WTC11 (cell line): ENCODE measurements at places on chromosomes 6 and 20. TPM values are rescaled to one million over a fixed set of nuclear protein-coding genes. Genes with fewer than 3 reads are reported as not detected.

DNA sequence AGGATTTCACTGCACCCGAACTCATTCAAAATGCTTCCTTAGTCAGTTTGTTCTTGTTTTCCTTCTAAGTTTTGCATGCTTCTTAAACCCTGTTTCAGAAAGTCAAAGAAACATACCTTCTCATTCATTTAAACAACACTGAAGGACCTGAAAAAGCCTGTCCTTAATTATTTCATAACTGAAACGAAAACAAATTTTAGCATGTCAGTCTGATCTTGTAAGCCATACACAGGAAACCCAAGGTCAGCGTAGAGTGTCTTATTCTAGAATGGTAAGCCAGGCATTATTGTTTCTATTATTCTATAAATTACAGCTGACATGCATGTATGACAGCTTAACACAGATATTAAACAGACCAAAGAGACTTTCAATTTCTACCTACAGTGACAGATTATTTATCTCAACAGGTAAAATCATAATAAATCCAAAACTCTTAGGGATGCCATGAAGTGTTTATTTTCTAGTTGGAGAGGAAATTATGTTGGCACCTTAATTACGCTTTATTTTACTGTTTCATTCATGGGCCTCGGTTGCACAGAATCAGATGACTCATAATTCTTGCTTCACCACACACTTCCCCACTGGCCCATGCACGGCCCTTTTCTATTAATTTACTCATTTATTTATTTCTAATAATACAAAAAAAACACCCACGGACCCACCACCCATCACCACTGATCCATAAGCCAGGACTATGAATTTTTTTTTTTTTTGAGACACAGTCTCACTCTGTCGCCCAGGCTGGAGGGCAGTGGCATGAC, 39.3 kb upstream of the DUSP22 start:
- H3K36me3 ChIP-seq = peaks cover 4% of the 10 kb centered on the region
- H3K4me1 ChIP-seq = no peaks in the 10 kb centered on the region
- peaks cover 4% of the 10 kb centered on the region for H3K27me3 ChIP-seq
- no peak overlapping the region for H3K27ac ChIP-seq
- no peak for DNase-seq

DNA sequence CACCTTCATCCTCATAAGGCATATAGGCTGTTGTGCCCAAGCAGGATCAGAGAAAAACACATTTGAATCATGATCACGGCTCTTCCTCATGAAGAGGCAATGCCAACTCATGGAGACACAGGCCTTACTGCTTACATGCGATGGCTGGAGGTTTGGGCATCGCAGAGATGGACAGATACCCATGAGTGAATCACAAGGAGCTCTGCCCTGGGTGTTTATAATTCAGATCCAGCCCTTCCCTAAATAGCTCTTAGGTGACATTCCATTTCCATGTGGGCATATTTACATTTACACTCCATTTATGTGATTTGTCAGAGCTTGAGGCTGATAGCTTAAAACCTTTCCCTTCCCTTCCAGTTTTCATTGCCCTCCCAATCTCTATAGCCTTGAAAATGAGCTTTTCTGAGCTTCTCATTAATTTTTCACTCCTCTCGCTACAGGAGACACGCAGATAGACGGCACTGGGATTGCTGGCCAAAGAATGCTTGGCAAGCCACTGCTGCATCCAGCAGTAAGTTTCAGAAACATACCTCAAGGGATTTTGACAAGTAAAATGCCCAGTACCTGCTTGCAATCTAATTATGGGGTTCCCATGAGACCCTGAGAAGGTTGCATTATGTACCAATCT, 249.1 kb downstream of the TBC1D7 start:
- no peaks in the 10 kb centered on the region for H3K27me3 ChIP-seq
- peak overlapping the region; percentile 23; the same call in 1 of the 2 replicates for H3K27ac ChIP-seq
- DNase-seq = no peak
- peaks cover 27% of the 10 kb centered on the region for H3K4me1 ChIP-seq
- no peaks in the 10 kb centered on the region for H3K36me3 ChIP-seq
- no peak overlapping the region for H3K4me3 ChIP-seq

DNA sequence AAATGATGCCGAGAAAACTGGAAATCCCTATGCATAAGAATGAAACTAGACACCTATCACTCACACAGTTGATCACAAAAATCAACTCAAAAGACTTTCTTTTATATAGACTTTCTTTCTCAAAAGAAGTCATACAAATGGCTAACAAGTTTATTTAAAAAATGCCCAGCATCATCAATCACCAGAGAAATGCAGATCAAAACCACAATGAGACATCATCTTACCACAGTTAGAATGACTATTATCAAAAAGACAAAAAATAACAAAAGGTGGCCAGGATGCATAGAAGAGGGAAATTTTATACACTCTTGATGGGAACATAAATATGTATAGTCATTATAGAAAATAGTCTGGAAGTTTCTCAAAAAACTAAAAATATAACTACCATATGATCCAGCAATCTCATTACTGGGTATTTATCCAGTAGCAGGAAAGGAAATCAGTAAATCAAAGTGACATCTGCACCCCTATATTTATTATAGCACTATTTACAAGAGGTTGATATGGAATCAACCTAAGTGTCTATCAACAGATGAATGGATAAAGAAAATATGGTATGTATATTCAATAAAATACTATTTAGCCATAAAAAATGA, 3.4 kb upstream of the RNF217 start:
- H3K27me3 ChIP-seq = peaks cover 13% of the 10 kb centered on the region
- no peak overlapping the region for H3K27ac ChIP-seq
- DNase-seq = no peak
- H3K4me1 ChIP-seq = peaks cover 19% of the 10 kb centered on the region
- H3K36me3 ChIP-seq = no peaks in the 10 kb centered on the region

DNA sequence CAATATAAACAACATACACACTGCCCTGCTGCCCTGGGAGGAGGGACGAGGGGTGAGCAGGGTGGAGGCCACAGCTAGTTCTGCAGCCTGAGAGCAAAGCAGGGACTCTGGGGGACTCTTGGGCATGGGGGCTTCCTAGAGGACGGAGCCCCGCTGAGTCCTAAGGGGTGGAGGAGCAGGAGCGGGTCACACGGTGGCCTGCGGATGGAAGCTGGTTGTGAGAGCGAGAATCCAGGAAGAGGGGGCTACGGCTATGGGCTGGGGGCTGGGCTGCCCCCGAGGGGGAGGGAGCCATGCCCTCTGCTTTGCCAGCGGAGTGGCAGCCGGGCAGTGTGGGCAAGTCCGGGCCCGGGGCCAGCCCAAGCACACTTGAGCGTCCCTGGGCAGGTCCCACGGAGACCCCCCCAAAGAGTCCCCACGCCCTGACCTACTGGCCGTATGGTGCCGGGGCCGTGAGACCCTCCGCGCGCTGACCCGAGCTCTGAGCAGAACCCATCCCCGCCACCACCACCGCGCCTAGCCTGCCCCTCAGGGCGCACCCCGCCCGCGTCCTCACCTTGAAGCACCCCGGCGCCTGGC, 369 bp downstream of the ADAM33 start:
- H3K27ac ChIP-seq = no peak overlapping the region
- H3K36me3 ChIP-seq = no peaks in the 10 kb centered on the region
- H3K4me1 ChIP-seq = peaks cover 36% of the 10 kb centered on the region
- H3K27me3 ChIP-seq = peaks cover 21% of the 10 kb centered on the region
- peak overlapping the region; percentile 70 for H3K4me3 ChIP-seq

GRCh38 chr20:35187584-35188190, 15.8 kb downstream of the PROCR start:
- no peak for DNase-seq
- no peak overlapping the region for H3K27ac ChIP-seq
- H3K36me3 ChIP-seq = peaks cover 23% of the 10 kb centered on the region

- H3K4me1 ChIP-seq = peaks cover 10% of the 10 kb centered on the region
- no peak overlapping the region for H3K4me3 ChIP-seq
- no peaks in the 10 kb centered on the region for H3K36me3 ChIP-seq
Observed at GRCh38 chr20:49973981-49974380, 8.8 kb upstream of the SNAI1 start.

GRCh38 chr6:29702519-29703103, 20.6 kb upstream of the HLA-F start:
- H3K27ac ChIP-seq = no peak overlapping the region
- H3K4me3 ChIP-seq = no peak overlapping the region
- H3K36me3 ChIP-seq = peaks cover 2% of the 10 kb centered on the region; the same call in 1 of the 2 replicates
- H3K4me1 ChIP-seq = peaks cover 5% of the 10 kb centered on the region

DNA sequence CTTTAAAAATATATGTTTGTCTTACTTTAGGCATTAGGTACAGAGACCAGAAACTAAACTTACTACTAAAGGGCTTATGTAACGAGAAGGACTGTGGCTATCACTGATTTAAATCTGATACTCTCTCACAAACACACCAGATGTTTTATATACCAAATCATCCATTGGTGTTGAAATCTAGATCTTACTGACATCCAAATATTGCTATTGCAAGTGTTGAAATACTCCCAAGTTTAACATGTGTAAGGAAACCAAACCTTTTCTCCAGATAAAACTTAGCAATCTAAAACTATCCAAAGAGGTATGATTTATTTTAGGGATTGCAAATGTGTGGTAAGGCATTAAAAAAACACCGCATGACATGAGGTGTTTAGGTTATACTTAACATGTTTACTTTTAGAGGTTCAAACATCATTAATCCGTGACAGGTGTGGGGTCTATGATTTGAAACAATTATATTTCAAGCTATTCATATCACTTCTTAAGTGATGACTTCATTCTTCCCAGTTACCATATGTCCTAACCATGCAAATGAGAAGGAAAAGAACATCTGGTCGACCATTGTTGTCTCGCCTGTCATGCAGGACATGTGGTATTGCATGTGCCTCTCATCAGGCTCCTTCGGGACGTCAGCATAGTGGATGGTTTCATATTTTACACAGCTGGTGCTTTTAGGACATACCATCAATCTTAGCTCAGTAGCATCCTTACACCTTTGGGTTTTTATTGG, 168.3 kb upstream of the SPACA1 start:
- no peaks in the 10 kb centered on the region for H3K4me1 ChIP-seq
- no peaks in the 10 kb centered on the region; the same call in 1 of the 2 replicates for H3K27me3 ChIP-seq
- H3K4me3 ChIP-seq = no peak overlapping the region
- no peak for DNase-seq

DNA sequence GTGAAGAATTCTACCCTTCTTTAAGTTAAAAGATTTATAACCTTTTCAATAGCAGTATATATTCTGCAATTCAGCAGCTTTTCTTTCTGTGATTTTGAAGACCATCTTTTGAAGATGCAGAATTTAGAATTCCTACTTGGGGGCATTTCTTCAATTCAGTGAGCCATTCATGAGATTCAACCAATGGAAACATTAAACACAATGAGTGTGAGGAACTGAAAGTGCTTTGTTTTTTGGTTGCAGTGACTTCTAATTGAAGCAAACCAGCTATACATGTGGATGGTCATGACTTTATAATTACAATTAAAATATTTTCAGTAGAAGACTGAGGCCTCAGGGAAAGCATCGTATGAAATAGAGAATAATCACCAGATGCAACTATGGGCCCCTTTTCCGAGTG, 108.3 kb downstream of the CARMIL1 start:
- no peaks in the 10 kb centered on the region for H3K27me3 ChIP-seq
- DNase-seq = no peak

- no peak for DNase-seq
- peak overlapping the region; percentile 49 for H3K27ac ChIP-seq
- no peaks in the 10 kb centered on the region for H3K36me3 ChIP-seq
- H3K4me1 ChIP-seq = peaks cover 34% of the 10 kb centered on the region
- no peaks in the 10 kb centered on the region for H3K27me3 ChIP-seq
- no peak overlapping the region for H3K4me3 ChIP-seq
Observed at GRCh38 chr6:80522576-80522975, 416.1 kb downstream of the BCKDHB start.

- H3K27me3 ChIP-seq = no peaks in the 10 kb centered on the region
- DNase-seq = no peak
Observed at GRCh38 chr6:1987640-1988039, 257.8 kb downstream of the GMDS start.

DNA sequence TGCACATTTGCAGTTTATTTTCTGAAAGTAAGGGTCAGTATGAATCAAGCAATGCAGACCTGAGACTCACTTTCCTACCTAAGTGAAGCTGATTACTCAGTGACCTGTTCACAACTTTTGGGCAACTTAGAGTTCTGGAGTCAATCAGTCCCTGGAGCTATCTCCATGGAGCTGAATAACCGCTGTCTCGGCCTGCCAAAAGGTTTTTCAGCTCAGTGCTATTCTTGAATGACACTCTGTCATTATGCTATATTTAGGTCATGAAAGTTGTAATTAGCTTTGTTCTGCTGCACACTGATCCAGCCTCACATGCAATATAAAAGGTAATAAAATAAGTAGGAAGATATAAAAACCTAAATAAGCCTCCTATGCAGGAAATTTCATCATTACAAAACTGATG, 356.0 kb downstream of the BMP2 start:
- no peak overlapping the region for H3K4me3 ChIP-seq
- no peaks in the 10 kb centered on the region for H3K36me3 ChIP-seq
- no peak overlapping the region for H3K27ac ChIP-seq

GRCh38 chr6:132865829-132866228, 51.5 kb downstream of the RPS12 start:
- no peak overlapping the region for H3K4me3 ChIP-seq
- no peak for DNase-seq
- H3K36me3 ChIP-seq = no peaks in the 10 kb centered on the region
- H3K27me3 ChIP-seq = no peaks in the 10 kb centered on the region

CNR1 gene
- total RNA-seq = 0.23 to 0.48 TPM (median 0.25 TPM) in 3 replicates

OR2B6 gene
- not detected in 3 replicates for total RNA-seq

PTCHD4 gene
- total RNA-seq = 0.69 to 1.6 TPM (median 1.0 TPM) in 3 replicates

DYNLT2 gene
- 1.3 to 1.7 TPM (median 1.5 TPM) in 3 replicates for total RNA-seq

ACSS1 gene
- total RNA-seq = 1.5 to 2.7 TPM (median 2.4 TPM) in 3 replicates

ZBTB9 gene
- total RNA-seq = 19.4 to 21.2 TPM (median 20.8 TPM) in 3 replicates

DCDC2 gene
- 1.4 to 3.2 TPM (median 1.8 TPM) in 3 replicates for total RNA-seq
